Large intestine (tissue), 12 donors: ENCODE measurements at places on chromosomes 3 and 15.

GRCh38 chr3:173128633-173129032, 12.4 kb downstream of the SPATA16 start:
- no peak for DNase-seq

DNA sequence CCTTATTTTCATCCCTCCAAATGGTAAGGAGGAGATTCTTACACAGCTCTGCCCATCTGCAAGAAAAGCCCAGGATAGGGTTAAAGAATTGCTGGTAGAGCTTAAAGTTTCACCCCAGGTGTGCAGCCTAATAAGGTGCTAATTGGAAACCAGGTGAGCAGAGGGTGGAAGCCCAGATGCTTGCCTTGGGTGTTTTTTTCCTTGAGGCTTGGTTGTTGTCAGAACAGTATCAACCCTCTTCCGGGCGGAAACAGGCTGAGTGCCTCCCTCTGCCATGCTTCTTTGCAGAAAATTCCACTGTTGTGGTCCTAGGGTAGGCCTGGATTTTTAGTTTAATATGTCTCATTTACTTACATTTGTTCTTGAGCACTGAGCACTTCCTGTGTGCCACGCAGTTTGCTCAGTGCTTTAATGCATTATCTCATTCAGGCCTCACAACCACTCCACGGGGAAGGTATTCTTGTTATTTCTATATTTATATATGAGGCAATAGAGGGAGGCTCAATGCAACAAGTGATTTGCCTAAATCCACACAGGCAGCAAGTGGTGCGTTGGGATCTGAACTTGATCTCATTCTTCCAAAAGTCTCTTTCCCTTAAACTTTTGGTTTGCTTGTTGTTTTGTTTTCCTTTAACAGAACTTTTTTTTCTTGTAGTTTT, 115.0 kb upstream of the LRIG1 start:
- DNase-seq: no peak

DNA sequence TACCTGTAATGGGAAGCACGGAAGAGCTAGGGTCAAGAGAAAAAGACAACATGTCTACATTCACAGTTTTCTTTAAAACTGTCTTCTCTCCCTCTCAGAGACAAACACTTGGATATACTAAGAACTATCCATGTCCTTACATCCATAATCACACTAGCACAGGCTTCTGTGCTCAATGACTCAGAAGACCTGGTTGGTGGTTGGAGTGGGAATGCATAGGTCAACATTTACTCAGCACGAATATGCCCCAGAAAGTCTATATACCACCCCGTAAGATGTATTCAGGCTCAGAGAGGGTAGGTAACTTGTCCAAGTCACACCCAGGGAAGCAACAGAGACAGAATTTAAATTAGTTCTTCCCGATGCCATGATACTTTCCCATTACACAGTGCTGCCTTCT, 891.1 kb downstream of the TUSC7 start:
- no peak for DNase-seq

- DNase-seq: no peak
Observed at GRCh38 chr15:40746916-40747418, 8.1 kb downstream of the RMDN3 start.

GRCh38 chr15:34773917-34774316, 19.1 kb upstream of the GJD2 start:
- DNase-seq: no peak

GRCh38 chr3:179037351-179037750, 34.3 kb downstream of the ZMAT3 start:
- DNase-seq: no peak

- peak; percentile 94 for DNase-seq
Observed at GRCh38 chr3:53842436-53843194, 3.6 kb downstream of the CHDH start.

GRCh38 chr3:37816271-37816670, 45.4 kb upstream of the CTDSPL start:
- DNase-seq: no peak

- no peak for DNase-seq
Observed at GRCh38 chr3:2714834-2715233, 395.3 kb downstream of the IL5RA start.

GRCh38 chr3:119497820-119498185, 544 bp upstream of the TIMMDC1 start:
- DNase-seq: peak; percentile 15

DNA sequence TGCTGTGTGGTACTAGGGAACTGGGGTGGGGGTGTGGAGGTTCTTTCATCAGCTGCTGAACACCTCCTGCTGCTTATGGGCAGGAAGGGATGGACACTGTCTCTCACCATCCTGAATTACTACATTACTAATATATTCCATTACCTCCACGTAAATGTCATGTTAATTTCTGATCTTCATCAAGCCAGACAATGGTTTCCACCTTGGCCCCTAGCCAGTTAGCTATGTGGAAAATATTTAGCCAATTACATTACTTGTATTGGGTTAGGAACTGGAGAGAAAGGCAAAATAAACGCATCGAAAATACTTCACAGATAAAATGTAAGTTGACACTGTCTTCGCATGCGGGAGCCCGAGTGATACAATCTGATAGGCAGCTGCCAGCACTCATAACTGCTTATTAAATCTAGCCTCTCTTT, 95.1 kb downstream of the FOXP1 start:
- DNase-seq: no peak

DNA sequence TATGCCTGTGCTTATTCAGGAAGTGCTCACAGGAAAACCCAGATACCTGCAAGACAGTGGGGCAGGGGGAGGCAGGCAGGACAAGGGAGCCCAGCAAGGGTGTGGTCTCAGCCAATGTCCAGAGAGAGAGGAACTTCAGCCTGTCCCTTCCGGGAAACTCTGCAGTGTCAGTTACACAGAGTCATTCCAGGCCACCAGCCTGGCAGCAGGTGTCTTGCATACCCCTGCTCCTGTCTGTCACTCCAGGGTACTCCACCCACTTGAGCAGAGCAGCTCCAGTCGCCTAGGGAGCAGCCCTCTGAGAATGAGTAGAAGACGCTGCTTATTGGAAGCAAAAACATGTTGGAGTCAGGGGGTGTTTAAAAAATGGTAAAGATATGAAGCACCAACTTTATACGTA, 431.2 kb upstream of the RGMA start:
- DNase-seq: no peak

DNA sequence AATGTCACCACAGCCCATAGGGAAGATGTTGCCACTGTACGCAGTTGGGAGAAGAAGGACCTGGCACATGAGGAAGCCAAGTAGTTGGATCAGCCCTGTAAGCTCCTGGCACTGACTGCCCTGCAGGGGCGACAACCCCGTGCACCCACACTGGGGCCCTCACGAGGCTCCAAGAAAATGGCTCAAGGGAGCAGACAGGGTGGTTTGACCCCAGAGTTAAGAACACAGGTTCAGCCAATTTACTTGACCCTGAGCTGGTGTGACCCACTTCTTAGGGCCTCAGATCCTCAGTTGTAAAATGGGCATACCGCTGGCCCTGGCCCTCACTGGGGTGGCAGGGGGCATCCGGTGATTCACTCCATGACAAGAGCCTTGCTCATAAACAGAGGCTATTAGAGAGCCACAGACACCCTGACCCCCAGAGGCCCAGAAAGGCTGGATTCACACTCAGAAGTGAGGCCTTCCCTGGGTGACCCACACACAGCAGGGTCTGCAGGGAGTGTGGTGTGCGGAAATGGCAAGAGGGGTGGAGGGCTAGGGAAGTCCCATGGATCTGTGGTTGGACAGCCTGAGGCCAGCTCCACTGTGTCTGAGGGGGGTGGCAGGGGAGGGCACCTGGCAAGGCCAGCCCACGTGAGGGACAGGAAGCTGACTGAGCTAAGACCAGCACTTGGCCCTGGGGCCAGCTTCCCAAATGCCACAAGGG, 1.7 kb upstream of the HHATL start:
- no peak for DNase-seq

GRCh38 chr15:84914909-84915605, 30.6 kb downstream of the SLC28A1 start:
- DNase-seq: peak; percentile 91

DNA sequence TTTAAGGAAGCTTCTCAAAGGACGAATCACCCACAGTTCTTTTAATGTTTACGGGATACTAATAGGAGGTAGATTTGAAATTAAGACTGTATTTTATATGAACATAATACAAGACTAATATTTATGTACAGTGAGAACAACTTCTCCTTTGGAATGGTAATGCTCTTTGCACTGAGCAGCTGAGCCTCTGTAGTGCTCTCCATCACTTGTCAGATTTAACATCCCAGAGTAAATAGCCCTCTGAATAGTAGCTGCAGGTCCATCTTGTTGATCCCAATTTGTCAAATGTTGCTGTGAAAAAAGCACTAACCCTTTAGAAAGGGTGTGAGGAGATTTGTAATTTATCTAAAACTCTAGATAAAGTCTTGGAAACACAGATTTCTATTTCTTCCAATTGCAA, 351.4 kb upstream of the KCNMB2 start:
- no peak for DNase-seq

DNA sequence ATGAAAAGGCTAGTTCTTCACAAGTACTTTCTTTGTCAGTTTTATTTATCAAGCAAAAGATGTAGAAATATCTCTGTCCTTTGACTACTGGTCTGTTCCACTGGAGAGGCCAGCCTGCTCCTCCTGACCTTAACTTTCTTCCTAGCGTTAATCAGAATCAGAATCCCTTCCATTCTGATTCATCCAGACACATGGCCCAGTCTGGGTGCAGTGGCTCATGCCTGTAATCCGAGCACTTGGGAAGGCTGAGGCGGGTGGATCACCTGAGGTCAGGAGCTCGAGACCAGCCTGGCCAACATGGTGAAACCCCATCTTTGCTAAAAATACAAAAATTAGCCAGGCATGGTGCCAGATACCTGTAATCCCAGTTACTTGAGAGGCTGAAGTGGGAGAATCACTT, 32.0 kb upstream of the MANF start:
- DNase-seq: no peak
